CD4-positive, alpha-beta T cell treated with Interleukin-6 at 100 ng/mL for 8 hours (primary cell): ENCODE measurements at places on chromosomes 1 and 21.
A peak's percentile ranks its signal among the peaks of the same experiment; 100 is the strongest.

GRCh38 chr1:67053535-67053784 lies 488 bp downstream of the SLC35D1 start:
- peak; percentile 16 for DNase-seq

DNA sequence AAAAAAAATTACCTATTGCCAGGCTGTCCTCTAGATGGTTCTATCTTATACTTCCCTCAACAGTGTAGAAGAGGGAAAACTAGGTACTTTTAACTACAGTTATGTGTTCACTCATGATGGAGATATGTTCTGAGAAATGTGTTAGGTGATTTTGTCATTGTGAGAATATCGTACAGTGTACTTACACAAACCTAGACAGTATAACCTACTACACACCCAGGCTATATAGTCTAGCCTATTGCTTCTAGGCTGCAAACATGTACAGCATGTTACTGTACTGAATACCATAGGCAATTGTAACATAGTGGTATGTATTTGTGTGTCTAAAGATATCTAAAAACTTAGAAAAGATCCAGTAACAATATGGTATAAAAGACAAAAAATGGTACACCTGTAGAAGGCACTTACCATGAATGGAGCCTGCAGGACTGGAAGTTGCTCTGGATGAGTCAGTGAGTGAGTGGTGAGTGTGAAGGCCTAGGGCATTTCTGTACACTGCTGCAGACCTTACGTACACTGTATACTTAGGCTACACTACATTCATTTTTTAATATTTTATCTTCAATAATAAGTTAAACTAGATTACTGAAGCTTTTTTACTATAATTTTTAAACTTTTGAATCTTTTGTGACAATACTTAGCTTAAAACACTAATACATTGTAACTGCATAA lies 13.2 kb downstream of the MGST3 start:
- DNase-seq, result no peak

- no peak for DNase-seq
These were observed 102.9 kb downstream of the ACTL8 start for GRCh38 chr1:17857996-17858395.

DNA sequence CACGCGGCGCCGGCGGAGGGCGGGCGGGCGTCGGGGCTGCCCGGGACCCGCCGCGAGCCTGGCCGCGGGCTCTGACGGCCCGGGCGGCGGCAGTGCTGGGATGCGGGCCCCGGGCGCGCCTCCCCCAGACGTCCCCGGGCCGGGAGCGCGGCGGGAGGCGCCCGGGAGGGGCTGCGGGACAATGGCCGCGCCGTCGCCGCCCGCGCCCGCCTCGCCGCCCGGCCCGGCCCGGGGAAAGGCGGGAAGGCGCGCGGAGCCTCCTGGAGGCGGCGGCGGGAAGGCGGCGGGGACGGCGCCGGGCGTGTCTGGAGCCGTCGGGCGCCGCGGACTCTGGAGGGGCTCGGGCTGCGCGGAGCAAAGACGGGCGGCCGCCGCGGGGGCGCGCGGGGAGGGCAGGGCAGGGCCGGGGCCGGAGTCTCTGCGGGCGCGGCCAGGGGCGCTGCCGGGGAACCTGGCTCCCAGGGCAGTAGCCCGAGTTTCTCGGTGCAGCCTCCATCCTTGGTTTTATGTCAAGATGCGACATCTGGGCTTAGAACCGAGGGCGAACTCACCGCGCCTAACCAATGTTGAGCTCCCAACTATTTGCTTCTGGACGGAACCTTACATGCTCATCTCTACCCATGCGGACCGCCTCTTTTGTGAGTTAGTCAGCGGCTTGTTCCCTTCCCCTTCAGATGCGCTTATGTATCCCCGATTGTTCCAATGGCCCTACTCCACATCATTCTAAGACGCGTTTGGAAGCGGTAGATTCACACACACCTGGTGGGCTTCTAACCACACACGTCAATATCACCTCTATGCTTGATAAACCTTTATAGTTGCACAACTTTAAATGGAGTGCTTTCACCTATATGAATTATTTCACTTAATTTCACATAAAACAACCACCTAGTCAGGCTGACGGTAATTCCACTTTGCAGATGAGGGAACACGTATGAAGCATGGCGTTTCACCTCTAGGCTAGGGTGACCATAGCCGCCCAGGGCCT lies 651 bp downstream of the ZBTB8A start:
- DNase-seq, result no peak

DNA sequence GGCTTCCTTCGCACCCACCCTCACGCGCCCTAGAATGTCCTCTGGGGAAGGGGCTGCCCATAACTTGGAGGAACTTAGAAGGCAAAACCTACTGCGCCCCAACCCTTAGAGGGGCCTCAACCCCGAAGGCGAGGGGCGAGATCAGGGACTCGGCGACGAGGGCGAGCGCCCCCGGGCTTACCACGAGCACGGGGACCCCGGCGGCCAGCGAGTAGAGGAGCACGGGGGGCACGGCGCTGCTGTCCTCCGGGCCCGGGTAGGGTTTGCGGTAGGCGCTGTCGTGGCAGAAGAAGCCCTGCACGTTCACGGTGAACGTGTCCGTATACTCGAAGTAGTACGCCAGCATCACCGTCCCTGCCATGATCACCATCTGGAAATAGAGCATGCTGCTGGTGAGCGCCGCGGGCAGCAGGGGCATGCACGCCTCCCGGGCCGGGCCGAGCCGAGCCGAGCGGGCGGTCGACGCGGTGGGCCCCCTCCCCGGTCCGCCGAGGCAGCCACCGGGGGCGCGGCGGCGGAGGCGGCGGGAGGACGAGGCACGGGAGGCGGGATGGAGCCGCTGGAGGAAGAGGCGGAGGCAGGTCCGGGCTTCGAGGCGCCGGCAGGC lies 304 bp downstream of the PLPPR5 start:
- DNase-seq, result peak; percentile 6

DNA sequence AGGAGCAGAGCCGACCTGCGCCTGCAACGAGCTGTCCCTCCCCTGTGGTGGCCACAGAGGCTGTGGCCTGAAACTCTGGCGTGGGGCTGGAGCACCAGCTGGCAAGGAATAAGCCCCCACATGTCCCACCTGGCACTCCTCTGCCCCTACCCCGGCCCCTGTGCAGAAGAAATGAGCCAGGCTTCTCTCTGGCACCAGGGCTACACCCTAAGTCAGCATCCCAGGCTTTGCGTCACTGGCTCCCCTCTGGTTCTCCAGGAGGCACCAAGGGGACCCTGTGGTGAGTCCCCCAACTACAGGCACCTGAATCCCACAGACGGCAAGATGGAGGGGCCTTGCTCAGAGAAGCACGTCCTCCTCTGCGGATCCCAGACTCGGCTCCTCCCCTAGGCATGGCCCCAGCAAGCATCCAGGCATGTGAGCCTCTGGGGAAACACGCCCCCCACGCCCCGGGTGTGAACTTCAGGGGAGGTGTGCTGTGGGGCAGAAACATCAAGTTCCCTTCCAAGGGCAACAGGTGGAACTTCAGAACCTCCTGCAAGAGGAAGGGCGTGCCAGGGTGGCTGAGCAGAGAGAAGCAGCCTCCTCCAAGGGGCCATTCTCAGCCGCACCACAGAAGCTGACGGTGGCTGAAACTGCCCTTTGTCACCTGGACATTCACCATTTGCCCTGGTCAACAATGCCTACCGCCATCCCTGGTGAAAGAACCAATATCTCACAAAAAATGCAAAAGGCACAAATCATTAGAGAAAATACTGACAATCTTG lies 2.9 kb downstream of the KRTAP10-7 start:
- no peak for DNase-seq

- no peak for DNase-seq
These were observed 32.6 kb downstream of the PIGM start for GRCh38 chr1:159999204-159999603.

DNA sequence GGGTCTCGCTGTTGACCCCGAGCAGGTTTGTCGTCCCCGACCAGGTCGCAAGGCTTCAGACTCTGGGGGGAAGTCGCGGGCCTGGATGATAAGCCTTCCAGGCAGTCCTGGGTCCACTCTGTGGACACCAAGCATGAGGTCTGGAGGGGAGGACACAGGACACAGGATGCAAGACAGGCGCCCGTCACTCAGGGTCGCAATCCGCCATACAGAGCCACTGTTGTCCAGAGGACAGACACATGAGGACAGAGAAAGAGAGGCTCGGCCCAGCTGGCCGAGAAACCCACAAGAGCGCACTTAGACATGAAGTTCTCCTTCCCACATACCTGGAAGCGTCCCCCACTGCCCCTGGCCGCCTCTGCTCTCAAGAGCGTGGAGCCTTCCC lies 4.8 kb upstream of the FOXD2 start:
- DNase-seq, result no peak

GRCh38 chr1:119542492-119542946 lies 35.5 kb downstream of the HSD3B1 start:
- no peak for DNase-seq

DNA sequence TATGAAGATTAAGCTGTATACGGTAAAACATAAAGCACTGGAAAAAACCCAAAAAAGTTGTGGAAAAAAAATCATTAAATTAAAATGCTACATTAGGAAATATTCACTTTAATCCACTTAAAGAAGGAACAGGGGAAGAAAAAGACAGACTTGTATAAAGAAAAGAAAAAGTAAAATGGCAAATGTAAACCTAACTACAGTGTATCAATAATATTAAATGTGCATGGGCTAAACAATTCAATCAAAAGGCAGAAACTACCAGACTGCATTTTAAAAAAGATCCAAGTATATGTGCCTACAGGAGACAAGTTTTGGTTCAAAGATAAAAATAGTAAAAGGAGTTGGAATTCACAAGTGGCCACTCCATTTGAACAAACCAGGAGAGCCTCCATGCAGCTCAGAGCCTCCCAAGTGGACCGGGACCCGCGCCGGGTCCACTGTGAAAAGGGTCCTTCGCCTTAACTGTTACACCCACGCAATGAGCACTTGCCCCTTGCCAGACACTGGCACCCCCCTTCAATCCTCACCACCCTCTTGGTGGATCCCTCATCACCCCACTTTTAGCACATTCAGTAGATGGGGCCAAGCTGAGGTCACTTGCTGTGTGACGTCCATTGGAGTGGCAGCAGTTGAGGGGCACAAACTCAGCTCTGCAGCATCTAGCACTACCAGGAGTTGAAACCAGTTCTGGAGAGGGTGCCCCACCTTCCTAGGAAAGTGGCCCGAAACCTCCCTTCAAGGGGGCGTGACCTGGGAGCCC lies 898 bp downstream of the C1orf174 start:
- no peak for DNase-seq

DNA sequence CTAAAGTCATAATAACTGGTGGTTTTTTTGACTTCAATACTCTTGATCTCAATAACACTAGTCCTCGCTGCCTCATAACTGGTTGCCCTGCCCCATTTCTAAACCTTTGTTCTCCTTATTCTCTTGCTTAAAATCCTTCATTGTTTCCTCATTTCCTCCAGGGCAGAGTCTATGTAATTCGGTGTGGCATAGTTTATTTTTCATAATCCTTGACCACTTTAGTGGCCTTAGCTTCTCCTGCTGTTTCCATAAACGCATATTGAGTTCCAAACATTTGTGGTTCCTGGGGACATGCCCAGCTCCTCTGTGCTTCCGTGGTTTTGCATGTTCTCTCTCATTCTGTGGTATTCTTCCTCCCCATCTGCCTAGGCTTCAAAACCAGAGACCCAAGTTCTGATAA lies 19.0 kb upstream of the TLCD4 start:
- DNase-seq, result no peak

- DNase-seq, result no peak
These were observed 8.3 kb upstream of the GPR89B start for GRCh38 chr1:147919896-147920295.

DNA sequence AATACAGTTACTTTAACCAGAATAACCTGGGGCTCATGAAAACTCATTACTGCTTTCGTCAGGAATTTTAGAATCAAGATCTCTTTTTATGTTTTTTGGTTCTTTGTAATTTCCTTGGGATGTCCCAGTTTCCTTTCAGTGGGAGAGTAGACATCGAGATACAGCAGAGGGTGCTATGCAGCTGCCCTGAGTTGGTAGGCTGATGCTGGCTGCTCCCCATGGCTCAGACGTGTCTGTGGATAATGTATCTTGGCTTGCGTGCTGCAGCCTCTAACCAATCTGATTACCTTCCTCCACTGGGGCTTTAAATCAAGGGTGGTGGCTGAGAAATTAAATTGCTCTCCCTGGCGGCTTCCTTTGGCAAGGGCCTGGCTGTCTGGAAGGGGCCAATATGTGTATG lies 253.7 kb downstream of the CACNA1E start:
- DNase-seq, result no peak

GRCh38 chr21:31273278-31273677 lies 70.8 kb downstream of the TIAM1 start:
- DNase-seq, result no peak

GRCh38 chr1:91476533-91477217 lies 24.0 kb upstream of the CDC7 start:
- DNase-seq, result no peak

- DNase-seq, result no peak
These were observed 11.2 kb downstream of the CSRP1 start for GRCh38 chr1:201495551-201496295.
